ENCODE measurements at places on chromosomes 1 and 21.

DNA sequence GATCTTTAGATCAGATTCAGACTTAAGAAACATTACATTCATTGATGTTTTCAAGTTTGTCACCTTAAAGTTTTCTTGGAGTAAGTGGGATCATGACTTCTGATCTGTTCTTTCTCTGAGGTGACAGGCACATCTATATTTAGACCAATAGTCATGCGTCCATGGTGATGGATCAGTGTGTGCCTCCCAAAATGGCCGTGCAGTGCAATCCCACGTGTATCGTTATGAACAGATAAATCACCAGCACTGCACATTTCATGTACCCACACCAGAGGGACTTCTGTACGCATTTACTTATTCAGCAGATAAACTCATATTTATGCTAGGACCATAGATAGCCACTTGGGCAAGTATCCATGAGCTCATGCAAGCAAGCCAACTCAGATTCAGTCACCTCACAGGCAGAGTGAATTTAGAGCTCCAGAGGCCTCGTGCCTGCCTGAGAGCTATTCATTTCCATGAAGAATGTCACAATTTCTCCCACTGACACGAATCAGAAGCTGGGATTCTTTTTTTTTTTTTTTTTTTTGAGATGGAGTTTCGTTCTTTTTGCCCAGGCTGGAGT, 13.9 kb upstream of the WDR26 start:
- no peak for DNase-seq

DNA sequence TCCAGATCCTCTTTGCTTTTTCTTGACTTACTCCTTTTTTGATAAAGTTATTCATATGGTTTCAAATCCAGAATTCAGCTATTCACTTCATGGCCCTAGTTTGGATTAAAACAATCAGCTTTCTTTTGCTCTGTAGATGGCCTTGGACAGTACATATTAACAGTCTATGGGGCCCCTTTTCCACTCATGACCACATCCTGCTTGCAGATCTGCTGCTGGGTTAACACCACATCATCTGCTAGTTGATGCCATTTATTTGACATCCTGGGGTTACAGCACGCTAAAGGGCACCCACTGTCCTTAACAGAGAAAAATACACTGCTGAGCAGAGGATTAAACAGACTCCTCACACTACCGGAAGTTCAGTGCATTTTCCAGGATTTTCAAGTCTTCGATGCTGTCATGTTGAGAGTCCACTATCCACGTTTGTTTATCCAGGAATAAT, 941 bp upstream of the IFI16 start:
- DNase-seq: peak; percentile 63

- DNase-seq: no peak
Measured at GRCh38 chr1:3695326-3696217, 43.3 kb downstream of the TP73 start.

DNA sequence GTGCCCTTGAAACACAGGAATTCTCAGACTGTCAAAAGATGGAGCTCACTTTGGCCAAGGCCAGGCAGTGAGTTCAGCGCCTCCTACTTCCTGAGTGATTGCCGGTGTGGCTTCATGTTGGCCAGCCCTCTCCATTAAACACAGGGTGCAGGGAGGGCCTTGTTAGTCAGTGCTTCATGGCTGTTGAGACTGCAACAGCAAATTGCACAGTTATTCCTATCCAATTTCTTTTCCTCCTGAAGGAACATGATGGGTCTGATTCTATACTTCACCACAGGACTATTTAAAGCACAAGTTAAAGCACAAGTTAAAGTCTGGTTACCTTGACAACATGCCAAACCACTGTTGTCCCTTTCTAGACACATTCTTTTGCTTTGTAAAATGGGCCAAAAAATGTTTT, 156.6 kb downstream of the SIPA1L2 start:
- DNase-seq: no peak

GRCh38 chr1:156268336-156268735, 14.3 kb downstream of the SMG5 start:
- DNase-seq: no peak

GRCh38 chr21:25564349-25564948, 42.8 kb downstream of the MRPL39 start:
- DNase-seq: no peak

DNA sequence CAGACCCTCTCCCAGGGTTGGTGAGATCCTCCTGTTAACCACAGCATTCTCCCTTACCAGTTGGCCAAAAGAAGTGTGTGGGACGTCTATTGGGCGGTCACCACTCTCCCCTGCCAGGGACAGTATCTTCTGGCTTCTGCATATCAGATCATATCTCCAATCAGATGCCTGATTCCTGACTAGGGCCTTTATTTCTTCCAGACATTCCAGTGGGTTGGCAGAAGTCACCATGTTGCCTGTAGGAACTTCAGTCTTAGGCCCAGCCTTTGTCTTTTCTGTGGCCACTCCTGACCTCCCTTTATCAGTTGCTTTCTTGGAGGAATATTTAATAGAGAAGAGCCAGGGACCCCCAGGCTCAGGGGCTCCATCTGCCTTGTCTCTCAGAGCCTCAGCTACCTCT, 130.4 kb upstream of the F3 start:
- no peak for DNase-seq
